Renal cortical epithelial cell (primary cell): ENCODE measurements at places on chromosomes 2 and 18.
A peak's percentile ranks its signal among the peaks of the same experiment; 100 is the strongest.

- no peak for DNase-seq
Measured at GRCh38 chr2:102006886-102007278, 15.1 kb downstream of the IL1R2 start.

GRCh38 chr2:38485734-38486133, 108.7 kb upstream of the ATL2 start:
- DNase-seq = no peak

GRCh38 chr2:151262629-151263028, 966 bp upstream of the RBM43 start:
- DNase-seq = no peak

GRCh38 chr2:204535356-204535755, 9.9 kb upstream of the PARD3B start:
- DNase-seq = no peak

GRCh38 chr18:61679836-61680235, 213.0 kb downstream of the RNF152 start:
- no peak for DNase-seq

- no peak for DNase-seq
Measured at GRCh38 chr2:36361396-36361795, 5.8 kb downstream of the CRIM1 start.

DNA sequence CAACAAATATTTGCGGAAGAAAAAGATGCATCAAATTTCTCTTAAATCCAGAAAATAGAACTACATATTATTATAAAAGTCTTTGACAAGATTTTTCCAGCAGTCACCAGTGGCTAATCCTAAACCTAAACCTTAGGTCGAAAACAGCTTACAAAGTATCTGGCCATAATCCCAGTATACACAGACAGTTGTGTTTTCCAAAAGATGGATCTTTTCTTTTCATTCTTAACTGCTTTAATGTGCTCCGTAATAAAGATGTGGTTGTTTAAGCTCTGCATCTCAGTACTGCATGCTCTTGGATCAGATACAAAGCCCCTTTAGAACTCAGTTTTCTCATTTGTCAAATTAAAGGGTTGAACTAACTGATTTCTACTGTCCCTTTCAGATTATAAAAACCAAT, 247.8 kb downstream of the TXNL1 start:
- DNase-seq = no peak

DNA sequence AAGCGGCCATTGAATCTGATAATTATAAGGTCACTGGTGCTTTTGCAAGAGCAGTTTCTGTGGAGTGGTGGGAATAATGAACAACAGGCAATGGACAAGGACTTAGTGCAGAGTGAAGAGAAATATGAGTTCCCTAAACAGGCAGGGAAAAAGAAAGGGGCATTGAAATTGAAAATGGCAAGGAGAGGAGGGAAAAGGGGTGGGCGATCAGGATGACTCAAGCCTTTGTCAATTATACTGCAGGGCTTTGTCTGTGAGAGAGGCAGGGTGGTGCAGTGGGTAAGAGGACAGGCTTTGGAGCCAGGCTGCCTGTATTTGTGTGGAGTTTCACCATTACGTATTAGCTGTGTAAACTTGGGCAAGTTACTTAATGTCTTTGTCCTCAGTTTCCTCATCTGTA, 29.5 kb upstream of the PAIP2B start:
- no peak for DNase-seq

DNA sequence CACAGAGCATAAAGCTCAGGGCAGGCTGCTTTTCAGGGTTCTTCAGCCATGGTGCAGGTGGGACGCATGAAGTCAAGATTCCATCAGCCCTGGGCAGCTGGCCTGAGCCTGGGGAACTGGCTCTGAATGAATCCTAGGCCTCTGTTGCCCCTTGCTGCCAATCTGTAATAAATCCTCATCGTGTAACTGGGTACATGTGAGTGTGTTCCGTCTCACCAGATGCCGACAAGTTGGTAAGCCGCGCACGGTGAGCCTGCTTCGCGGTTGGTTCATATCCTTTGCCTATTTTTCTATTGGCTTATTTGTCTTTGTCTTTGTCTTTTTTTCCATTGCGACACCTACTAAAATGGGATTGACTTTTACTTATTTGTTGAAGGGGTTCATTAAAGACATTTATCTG, 27.7 kb downstream of the B3GNT7 start:
- no peak for DNase-seq

DNA sequence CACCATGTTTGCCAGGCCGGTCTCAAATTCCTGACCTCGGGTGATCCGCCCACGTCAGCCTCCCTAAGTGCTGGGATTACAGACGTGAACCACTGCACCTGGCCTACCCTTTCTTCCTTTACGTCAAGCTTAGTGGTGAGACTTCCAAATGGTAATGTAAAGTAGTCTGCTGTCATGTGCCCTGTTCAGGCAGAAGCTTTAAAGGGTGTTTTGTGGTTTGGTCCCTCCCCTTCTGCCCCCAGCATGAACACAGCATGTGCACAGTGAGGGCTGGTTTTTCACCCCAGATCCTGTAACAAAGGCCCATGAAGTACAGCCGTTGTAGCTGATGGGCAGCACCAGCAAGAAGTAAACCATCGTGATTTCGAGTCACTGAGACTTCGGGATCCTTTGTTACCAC, 2.7 kb upstream of the DTYMK start:
- DNase-seq = no peak

DNA sequence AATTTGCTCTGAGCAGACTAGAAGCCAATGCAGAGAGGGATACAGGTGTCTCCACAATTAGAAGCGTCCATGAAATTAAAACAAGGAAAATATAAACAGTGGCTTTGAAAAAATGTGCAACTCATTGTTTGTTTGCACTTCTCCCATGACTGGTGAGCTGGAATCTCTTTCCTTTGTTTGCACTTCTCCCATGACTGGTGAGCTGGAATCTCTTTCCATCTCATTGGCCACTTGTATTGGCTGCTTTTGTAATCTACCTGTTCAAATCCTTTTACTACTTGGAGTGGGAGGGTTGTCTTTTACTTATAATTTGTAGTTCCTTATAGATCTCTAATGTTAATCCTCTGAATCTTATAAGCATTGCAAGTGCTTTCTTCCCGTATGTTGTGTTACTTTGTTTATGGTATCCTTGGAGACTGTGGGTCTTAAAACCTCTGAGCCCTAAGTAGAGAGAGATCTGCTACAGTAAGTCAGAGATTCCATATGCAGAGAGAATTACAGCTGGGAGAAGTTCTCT, 94.1 kb downstream of the RTN4 start:
- DNase-seq = peak; percentile 67

- DNase-seq = no peak
Measured at GRCh38 chr2:160916300-160916699, 243.9 kb upstream of the TANK start.

GRCh38 chr2:151159109-151159662, 102.5 kb downstream of the RBM43 start:
- no peak for DNase-seq

DNA sequence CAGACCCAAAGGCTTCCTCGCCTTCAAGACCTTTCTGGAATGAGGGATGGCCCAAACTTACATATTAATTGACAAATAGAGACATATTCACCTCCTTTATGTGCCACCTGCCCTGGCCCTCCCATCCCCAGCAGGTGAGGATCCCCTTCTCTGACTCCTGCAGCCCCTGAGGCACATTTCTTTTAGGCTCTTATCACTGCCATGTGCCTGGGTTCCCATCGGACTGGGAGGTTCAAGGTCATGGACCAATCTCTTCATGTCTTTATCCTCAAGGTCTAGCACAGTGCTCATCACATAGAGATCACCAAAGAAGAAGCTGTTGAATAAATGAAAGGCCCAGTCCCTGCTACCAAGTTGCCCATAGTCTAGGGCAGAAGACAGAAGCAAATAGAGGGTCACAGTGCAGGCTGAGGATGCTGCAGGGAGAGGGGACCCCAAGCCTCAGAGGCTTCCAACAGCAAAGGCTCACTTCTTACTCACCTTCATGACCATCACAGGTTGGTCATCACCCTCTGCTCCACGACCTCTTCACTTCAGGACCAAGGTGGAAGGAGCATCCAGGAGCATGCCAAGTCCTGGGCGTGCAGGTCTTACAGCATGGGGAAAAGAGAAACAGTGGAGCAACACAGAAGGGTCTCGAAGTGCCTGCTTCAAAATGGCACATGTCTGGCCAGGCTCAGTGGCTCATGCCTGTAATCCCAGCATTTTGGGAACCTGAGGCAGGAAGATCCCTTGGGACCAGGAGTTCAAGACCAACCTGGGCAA, 193.9 kb downstream of the SMAD2 start:
- no peak for DNase-seq

GRCh38 chr2:168234407-168235085, 12.8 kb downstream of the STK39 start:
- DNase-seq = no peak
